Upper lobe of left lung (tissue), 6 donors: ENCODE measurements at places on chromosomes 1 and 21. TPM values are rescaled to one million over a fixed set of nuclear protein-coding genes. Genes with fewer than 3 reads are reported as not detected.

The NMNAT2 gene
- total RNA-seq: 0.13 TPM

The KRTAP19-5 gene
- not detected for total RNA-seq

The SYPL2 gene
- total RNA-seq: 1.00 TPM

The CELSR2 gene
- 9.5 TPM for total RNA-seq

The ETV3L gene
- not detected for total RNA-seq

The PTGER3 gene
- 2.4 TPM for total RNA-seq

The ZBTB48 gene
- 16.2 TPM for total RNA-seq

The CHRM3 gene
- total RNA-seq: 7.9 TPM

The DMRTA2 gene
- 0.13 TPM for total RNA-seq

The GUCA2A gene
- not detected for total RNA-seq

DNA sequence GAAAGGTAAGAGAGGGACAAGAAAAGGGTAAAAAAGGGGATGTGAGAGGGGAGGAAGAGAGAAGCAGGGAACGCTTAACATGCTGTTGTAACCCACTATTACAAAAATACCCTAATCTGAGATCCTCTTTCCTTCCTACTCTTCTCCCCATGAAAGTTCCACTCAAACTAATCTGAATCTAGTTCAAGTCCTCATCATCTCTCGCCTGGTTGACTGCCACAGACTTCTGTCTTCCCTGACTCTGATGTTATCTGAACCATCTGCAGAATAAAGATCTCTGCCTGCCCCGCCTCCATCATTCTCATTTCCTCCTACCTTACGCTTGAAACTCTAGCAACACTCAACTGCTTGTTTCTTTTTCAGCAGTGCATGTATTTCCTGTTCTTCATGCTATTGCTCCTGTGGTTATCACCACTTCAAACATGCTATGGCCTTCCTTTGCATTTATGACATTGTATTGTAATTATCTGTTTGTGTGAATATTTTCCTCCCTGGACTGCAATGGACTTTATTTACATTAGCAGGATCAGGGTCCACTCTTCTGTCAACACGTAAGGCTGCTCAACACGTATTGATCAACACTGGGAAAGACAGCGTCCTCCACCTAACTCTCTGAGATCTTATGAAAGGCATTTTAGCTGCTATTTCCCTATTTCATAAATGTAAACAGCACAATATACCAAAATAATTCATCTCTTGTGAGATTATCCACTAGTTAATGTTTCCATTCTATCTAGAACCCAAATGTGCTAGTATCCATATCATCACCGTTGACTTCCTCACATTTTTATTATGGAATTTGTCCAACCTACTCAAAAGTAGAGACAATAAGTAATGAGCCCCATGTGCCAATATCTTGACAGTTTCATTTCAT lies 215.5 kb upstream of the USP25 start:
- no peak overlapping the region for H3K4me3 ChIP-seq
- H3K36me3 ChIP-seq: no peaks in the 10 kb centered on the region
- no peak for DNase-seq
- H3K27me3 ChIP-seq: no peaks in the 10 kb centered on the region

DNA sequence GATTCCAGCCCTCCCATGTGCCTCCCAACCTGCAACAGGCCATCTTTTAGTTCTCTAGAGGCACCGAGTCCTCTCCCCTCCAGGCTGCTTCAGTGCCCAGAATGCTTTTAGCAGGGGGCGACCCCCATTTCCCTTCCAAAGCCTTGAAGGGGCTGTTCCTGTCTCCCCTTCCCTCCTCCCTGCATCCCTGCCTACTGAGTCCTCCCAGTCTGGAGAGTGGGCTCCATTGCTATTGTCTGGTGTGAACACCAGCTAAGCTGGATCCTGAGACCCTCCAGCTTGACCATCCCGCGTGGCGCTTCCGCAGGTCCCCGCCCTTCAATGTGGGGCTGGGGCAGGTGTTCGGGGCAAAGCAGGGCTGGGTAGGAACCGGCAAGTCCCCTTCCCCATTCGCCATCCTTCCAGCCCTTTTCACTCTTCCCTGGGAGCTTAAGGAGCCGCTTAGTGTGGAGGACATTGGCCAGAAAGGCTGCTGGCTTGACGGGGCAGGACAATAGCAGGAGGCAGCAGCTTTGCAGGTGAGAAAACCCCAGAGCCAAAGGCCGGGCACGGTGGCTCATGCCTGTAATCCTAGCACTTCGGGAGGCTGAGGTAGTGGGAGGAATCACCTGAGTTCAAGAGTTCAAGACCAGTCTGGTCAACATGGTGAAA lies 32.2 kb downstream of the PADI6 start:
- H3K27ac ChIP-seq: no peak overlapping the region
- no peak overlapping the region for H3K4me3 ChIP-seq
- H3K27me3 ChIP-seq: no peaks in the 10 kb centered on the region
- no peak for DNase-seq

DNA sequence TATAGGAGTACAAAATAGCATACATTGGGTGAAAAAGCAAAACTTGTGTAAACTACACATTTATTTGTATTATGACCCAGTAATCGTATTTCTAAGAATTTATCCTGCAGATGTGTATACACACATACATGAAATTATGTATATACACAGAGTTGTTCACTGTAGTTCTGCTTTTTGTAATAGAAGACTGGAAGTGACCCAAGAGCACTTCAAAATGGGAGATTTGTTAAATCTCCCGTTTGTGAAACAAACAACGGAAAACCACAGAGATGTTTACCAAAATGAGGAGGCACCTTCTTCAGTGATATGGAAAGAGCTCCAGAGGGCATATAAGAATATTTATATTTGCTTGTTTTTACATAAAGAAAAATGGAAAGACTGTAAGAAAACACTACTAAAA lies 18.0 kb upstream of the MNDA start:
- H3K36me3 ChIP-seq: no peaks in the 10 kb centered on the region
- DNase-seq: no peak
- no peak overlapping the region for H3K27ac ChIP-seq
- H3K4me1 ChIP-seq: no peaks in the 10 kb centered on the region

GRCh38 chr1:10209590-10209904 lies 823 bp upstream of the KIF1B start:
- H3K27ac ChIP-seq: peak overlapping the region; percentile 97
- no peak for DNase-seq
- H3K27me3 ChIP-seq: no peaks in the 10 kb centered on the region
- H3K4me1 ChIP-seq: peaks cover 17% of the 10 kb centered on the region
- peak overlapping the region; percentile 80 for H3K4me3 ChIP-seq

DNA sequence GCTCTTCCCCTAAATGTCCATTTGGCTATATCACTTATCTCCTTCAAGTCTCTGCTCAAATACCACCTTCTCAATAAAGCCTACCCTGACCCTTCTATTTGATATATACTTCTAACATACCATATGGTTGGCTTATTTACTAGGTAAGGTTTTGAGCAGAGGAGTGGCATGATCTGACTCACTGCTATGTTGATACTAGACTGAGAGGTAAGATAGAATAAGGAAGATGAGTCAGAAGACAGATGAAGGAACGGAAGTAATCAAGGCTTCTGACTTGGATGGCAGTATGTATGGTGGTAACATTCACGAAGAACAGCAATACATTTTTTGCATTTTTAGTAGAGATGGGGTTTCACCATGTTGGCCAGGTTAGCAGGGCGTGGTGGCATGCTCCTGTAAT lies 4.8 kb upstream of the HRNR start:
- no peak for DNase-seq
- no peaks in the 10 kb centered on the region for H3K36me3 ChIP-seq
- H3K4me3 ChIP-seq: no peak overlapping the region

- H3K4me1 ChIP-seq: peaks cover 23% of the 10 kb centered on the region
- H3K4me3 ChIP-seq: no peak overlapping the region
- H3K36me3 ChIP-seq: no peaks in the 10 kb centered on the region
- DNase-seq: peak; percentile 34
- H3K27me3 ChIP-seq: no peaks in the 10 kb centered on the region
- H3K27ac ChIP-seq: peak overlapping the region; percentile 44
Measured at GRCh38 chr1:46134660-46135331, 2.4 kb upstream of the PIK3R3 start.

GRCh38 chr1:165645654-165646366 lies 14.8 kb downstream of the MGST3 start:
- H3K36me3 ChIP-seq: no peaks in the 10 kb centered on the region
- no peak overlapping the region for H3K4me3 ChIP-seq
- no peak overlapping the region for H3K27ac ChIP-seq
- peaks cover 49% of the 10 kb centered on the region for H3K4me1 ChIP-seq
- DNase-seq: no peak
- no peaks in the 10 kb centered on the region for H3K27me3 ChIP-seq

GRCh38 chr1:108560874-108561459 lies 1.1 kb downstream of the EEIG2 start:
- H3K4me1 ChIP-seq: peaks cover 23% of the 10 kb centered on the region
- no peaks in the 10 kb centered on the region for H3K27me3 ChIP-seq
- DNase-seq: no peak
- peak overlapping the region; percentile 86 for H3K27ac ChIP-seq
- H3K36me3 ChIP-seq: no peaks in the 10 kb centered on the region

DNA sequence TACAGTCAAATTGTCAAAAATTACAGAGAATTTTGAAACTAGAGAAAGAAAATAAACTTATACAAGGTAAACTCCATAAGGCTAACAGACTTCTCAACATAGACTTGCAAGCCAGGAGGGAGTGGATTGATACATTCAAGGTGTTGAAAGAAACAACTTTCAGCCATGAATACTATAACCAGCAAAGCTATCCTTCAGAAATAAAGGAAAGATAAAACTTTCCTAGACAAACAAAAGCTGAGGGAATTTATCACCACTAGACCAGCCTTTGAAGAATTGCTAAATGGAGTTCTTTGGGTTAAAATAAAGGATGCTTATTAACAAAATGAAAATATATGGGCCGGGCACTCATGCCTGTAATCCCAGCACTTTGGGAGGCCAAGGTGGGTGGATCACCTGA lies 52.7 kb downstream of the C1orf185 start:
- no peak for DNase-seq
- H3K4me3 ChIP-seq: no peak overlapping the region
- H3K27ac ChIP-seq: no peak overlapping the region
- H3K4me1 ChIP-seq: no peaks in the 10 kb centered on the region
- no peaks in the 10 kb centered on the region for H3K36me3 ChIP-seq

- H3K4me1 ChIP-seq: peaks cover 23% of the 10 kb centered on the region
- no peak overlapping the region for H3K4me3 ChIP-seq
- H3K27me3 ChIP-seq: no peaks in the 10 kb centered on the region
- H3K36me3 ChIP-seq: peaks cover 66% of the 10 kb centered on the region
- DNase-seq: no peak
Measured at GRCh38 chr1:8858888-8859706, 19.4 kb downstream of the ENO1 start.

- peaks cover 5% of the 10 kb centered on the region for H3K4me1 ChIP-seq
- no peak for DNase-seq
- H3K27me3 ChIP-seq: no peaks in the 10 kb centered on the region
- no peak overlapping the region for H3K4me3 ChIP-seq
Measured at GRCh38 chr1:13732971-13733667, 33.1 kb downstream of the PRDM2 start.

- DNase-seq: no peak
- no peaks in the 10 kb centered on the region for H3K27me3 ChIP-seq
- no peak overlapping the region for H3K4me3 ChIP-seq
- no peaks in the 10 kb centered on the region for H3K36me3 ChIP-seq
Measured at GRCh38 chr1:187891993-187892682, 1063.4 kb downstream of the PLA2G4A start.

GRCh38 chr1:114234408-114235124 lies 80.9 kb upstream of the SYT6 start:
- H3K27me3 ChIP-seq: no peaks in the 10 kb centered on the region
- H3K4me3 ChIP-seq: no peak overlapping the region
- peak; percentile 30 for DNase-seq
- H3K27ac ChIP-seq: no peak overlapping the region
- no peaks in the 10 kb centered on the region for H3K36me3 ChIP-seq

DNA sequence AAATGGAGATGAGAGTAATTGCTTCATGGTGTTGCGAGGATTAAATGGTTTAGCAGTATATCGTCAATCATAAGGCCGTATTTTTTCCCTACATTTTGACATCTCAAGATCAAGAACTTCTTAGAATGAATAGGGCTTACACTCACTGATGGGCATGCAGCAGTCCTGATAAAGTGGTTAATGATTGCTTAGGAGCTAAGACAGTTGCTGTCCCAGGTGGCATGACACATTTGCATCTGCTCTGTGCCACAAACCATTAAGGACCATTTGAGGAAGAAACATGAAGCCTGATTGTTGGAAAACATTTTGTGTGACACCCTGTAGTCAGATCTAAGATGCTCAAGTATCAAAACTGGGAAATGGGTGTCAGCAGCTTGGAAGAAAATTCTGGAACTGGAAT lies 81.0 kb upstream of the SGIP1 start:
- H3K27ac ChIP-seq: no peak overlapping the region
- peaks cover 3% of the 10 kb centered on the region for H3K4me1 ChIP-seq
- no peaks in the 10 kb centered on the region for H3K27me3 ChIP-seq
- no peak for DNase-seq

DNA sequence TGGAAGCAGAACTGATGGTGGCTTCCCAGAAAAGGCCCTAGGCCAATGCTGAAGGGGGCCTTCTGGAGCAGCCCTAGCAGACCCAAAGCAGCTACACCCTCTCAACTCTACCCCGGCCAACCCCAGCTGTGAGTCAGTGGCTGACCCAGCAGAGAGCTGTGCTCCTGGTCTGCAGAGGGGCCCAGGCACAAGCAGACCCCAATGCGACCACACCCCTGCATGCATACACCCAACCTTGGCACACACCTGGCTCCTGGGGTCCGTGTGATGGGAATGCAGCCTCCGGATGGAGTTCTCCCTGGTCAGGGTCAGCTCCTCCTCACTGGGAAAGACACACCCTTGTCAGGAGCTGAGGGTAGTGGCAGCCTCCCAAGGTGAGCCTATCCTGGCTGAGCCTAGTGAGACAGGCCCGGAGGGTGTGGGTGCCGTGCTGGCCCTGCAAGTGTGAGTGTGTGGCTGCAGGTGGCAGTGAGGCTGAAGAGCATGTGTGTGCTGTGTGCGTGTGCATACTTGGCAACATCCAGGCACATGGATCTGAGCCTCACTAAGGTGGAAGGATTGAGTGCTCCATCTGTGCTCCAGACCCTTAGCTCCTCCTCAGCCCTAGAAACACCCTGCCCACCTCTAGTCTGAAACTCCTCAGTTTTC lies 3.9 kb upstream of the ARHGAP30 start:
- H3K36me3 ChIP-seq: no peaks in the 10 kb centered on the region
- H3K4me1 ChIP-seq: peaks cover 9% of the 10 kb centered on the region
- no peaks in the 10 kb centered on the region for H3K27me3 ChIP-seq
- no peak overlapping the region for H3K27ac ChIP-seq
- no peak for DNase-seq

GRCh38 chr1:36151845-36152203 lies 2.5 kb upstream of the TRAPPC3 start:
- no peak for DNase-seq
- H3K36me3 ChIP-seq: no peaks in the 10 kb centered on the region
- H3K4me1 ChIP-seq: peaks cover 63% of the 10 kb centered on the region
- H3K27me3 ChIP-seq: no peaks in the 10 kb centered on the region

- no peak overlapping the region for H3K4me3 ChIP-seq
- H3K27me3 ChIP-seq: no peaks in the 10 kb centered on the region
- DNase-seq: no peak
- H3K4me1 ChIP-seq: no peaks in the 10 kb centered on the region
Measured at GRCh38 chr1:65505547-65506300, 85.3 kb downstream of the LEPR start.
